MM.1S (cell line): ENCODE measurements at places on chromosomes 7 and 10.

- no peak for DNase-seq
Measured at GRCh38 chr10:86072413-86072812, 294.2 kb downstream of the GRID1 start.

GRCh38 chr7:41592236-41592635, 110.7 kb downstream of the INHBA start:
- DNase-seq = no peak

- no peak for DNase-seq
Measured at GRCh38 chr7:77649716-77650349, 46.4 kb upstream of the RSBN1L start.

- DNase-seq = no peak
Measured at GRCh38 chr10:95262763-95263518, 27.9 kb downstream of the PDLIM1 start.

DNA sequence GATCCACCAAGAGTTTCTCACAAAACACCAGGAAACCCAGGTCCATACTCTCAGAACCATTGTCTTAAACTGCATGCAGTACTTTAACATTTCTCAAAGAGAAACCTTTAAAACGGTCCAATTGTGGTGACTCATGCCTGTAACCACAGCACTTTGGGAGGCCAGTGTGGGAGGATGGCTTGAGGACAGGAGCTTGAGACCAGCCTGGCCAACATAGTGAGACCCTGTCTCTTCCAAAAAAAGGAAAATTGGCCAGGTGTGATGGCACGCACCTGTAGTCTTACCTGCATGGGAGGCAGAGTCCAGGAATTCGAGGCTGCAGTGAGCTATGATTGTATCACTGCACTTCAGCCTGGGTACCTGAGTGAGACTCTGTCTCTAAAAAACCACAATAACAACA, 97.5 kb upstream of the OIT3 start:
- DNase-seq = no peak

GRCh38 chr10:60291344-60291930, 98.2 kb downstream of the ANK3 start:
- no peak for DNase-seq

- no peak for DNase-seq
Measured at GRCh38 chr7:2233926-2234325, 1.2 kb upstream of the MAD1L1 start.

- DNase-seq = peak; percentile 74
Measured at GRCh38 chr10:101272229-101272868, 43.1 kb upstream of the LBX1 start.

DNA sequence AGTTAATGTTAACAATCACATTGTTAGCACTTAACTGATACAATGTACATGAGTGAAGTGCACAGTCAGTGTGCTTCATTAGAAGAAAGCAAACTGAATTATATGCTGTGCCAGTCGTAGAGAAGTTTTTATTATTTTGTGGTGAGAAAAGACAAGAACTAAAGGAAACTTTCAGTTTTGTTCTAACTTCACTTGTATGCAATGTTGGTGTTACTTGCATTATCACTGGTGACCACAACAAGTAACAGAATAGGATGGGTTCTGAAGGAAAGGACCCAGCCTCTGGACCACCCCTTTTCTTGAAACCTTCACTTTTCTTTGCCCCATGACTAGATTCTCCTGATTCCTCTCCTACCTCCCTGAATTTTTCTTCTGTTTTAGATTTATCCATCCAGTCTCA, 123.3 kb upstream of the GAD2 start:
- DNase-seq = peak; percentile 32

- no peak for DNase-seq
Measured at GRCh38 chr10:132750936-132751335, 35.0 kb downstream of the NKX6-2 start.

DNA sequence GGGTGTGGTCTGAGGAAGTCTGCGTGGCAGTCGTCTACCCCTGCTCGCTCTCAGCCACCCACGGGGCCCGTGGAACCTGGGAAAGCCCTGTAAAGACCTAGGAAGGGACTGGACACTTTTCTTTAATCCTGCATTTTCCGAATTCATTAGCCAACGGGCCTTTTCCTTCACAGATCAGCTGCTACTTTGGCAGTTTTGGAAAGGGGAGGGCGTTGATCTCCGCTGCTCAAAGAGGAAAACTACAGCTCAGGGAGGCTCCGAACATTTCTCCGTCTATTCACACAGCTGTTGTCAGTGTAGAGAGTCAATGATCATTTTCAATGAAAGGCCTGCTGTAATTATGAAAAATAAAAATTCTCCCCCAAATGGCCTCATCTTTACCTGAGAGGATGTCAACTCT, 450.1 kb upstream of the MKI67 start:
- DNase-seq = no peak

GRCh38 chr7:20896996-20897395, 110.3 kb upstream of the SP8 start:
- DNase-seq = no peak

GRCh38 chr10:63384001-63384400, 81.8 kb downstream of the JMJD1C start:
- DNase-seq = no peak

DNA sequence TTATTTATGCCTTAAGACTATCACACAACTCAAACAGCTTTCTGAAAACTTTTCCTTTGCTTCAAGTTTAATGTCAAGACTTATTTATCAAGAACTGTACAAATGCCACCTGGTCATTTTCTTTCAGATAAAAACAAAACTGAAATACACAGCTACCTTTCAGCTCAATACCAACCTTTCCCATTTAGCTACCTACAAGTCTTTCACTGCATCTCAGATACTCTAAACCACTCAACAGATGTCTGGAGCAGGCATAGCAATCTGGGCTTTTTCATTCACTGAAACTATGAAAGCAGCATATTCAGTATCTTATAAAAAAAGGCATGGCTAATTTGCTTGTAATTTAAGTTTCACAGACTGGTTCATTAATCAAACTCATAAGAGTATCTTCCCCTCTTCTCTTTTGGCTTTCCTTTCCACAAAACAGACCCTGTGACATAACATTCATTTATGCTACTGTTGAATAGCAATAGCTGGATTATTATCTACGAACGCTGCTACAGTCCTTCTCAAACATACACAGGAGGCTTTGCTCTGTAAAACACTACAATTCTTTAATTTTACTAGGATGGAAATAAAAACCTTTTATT, 8.2 kb downstream of the TRA2A start:
- DNase-seq = peak; percentile 76

GRCh38 chr10:44975431-44976331, 2.9 kb downstream of the DEPP1 start:
- no peak for DNase-seq

GRCh38 chr7:20083781-20084180, 133.4 kb downstream of the MACC1 start:
- DNase-seq = no peak
